ENCODE measurements at places on chromosomes 1 and 21. TPM values are rescaled to one million over a fixed set of nuclear protein-coding genes. Genes with fewer than 3 reads are reported as not detected.
A peak's percentile ranks its signal among the peaks of the same experiment; 100 is the strongest.

RGS8 gene
- not detected for total RNA-seq

DISC1 gene
- total RNA-seq, result 3.3 TPM

DNA sequence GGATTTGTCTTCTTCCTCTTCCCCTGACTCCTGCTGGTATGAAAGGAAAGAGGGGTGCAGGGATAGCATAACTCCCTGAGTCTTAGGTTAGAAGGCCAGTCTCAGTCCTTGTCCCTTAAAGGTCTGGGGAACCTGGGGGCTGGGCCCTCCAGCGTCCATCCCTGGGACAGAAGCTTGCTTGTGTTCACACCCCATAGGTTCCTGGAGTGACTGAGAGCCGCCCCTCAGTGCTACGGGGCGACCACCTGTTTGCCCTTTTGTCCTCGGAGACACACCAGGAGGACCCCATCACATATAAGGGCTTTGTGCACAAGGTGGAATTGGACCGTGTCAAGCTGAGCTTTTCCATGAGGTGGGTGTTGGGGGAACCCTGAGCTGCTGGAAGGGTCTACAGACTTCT, 13.1 kb downstream of the RHOC start:
- DNase-seq, result no peak

FAM3B gene
- not detected for total RNA-seq

DNA sequence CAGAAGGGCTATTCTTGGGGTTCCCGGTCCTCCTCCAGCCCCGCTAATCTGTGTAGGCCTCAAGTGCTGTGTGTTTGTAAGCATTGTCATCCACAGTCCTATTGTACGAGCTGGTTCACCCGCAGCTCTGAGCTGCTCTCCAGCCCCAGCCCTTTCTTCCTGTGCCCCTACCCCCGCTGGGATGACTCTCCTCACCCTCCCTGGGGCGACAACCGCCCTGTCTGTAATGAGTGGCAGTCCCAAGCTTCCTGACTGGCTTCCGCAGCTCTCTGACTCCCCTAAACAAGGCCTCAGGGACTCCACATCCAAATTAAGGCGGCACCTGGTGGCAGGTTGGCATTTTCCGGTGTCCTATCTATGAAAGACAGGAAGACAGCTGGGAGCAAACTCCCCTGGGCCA, 45.8 kb downstream of the TFF3 start:
- peak; percentile 35 for DNase-seq

TRNP1 gene
- total RNA-seq, result 2.3 TPM

SEMA4A gene
- 6.4 TPM for total RNA-seq

DNA sequence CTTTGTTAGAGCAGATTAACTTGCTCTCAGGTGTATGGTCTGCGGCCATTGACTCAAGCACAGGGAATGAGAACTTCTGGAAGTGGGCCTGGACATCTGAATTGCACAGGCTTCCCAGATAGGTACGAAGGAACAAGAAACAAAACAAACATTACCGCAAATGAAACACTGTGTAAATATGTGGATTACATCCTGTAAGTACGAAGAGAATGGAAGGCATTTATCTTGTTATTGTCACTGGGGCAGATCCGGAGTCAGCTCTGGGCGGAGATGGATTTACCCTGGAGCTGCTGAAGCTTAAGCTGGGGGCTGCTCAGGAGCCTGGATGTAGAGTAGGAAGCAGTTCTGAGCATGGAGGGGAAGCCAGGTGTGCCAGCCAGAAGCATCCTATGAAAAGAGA, 6.8 kb downstream of the HES2 start:
- no peak for DNase-seq

TRIM67 gene
- not detected for total RNA-seq

- no peak for DNase-seq
Observed at GRCh38 chr1:183520379-183520778, 48.1 kb downstream of the SMG7 start.

DNA sequence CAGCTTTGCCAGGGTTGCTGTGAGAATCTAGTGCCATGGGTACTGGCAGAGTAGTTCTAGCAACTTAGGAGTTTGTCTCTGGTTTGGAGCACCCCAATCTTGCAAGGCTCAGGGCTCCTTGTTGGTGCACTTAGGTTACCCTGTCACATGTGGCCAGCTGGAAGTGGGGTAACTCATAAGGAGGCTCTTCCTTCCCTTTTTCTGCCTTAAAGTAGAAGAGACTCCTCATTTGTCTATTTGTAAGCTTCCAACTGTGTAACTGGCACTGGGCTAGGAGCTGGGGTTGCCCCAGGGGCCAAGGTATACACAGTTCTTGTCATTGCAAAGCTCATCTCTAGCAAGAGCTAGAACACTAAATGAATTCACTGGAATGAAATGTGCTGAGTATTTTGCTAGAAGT, 10.6 kb downstream of the MROH7 start:
- DNase-seq, result no peak

FGR gene
- 57.0 TPM for total RNA-seq

SLC45A3 gene
- 5.0 TPM for total RNA-seq

DCST1 gene
- not detected for total RNA-seq

- DNase-seq, result no peak
Observed at GRCh38 chr1:56547977-56548376, 31.4 kb downstream of the PLPP3 start.

PMVK gene
- 15.0 TPM for total RNA-seq
